ENCODE measurements at places on chromosomes 4 and X. TPM values are rescaled to one million over a fixed set of nuclear protein-coding genes. Genes with fewer than 3 reads are reported as not detected.

DNA sequence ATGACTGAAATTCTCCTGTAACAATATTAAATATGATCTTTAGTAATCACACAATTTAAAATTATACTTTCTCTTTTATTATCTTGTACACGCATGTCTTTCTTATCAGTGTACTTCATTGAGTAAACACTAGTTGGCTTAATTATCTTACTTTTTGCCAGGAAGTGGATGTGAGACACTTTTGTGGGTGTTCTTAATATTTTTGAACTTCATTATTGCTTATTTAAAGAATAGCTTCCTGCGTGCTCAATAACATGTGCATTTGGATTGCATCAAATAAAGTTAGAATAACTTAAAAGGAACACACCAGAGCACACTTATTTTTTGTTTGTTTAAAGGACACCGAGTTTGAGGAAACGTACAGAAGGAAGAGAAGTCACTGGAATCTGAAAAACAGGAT lies 128.5 kb upstream of the VEGFC start:
- no peak for DNase-seq

Gene OFD1
- 46.3 TPM for polyA plus RNA-seq

Gene MAGEC2
- not detected for polyA plus RNA-seq

DNA sequence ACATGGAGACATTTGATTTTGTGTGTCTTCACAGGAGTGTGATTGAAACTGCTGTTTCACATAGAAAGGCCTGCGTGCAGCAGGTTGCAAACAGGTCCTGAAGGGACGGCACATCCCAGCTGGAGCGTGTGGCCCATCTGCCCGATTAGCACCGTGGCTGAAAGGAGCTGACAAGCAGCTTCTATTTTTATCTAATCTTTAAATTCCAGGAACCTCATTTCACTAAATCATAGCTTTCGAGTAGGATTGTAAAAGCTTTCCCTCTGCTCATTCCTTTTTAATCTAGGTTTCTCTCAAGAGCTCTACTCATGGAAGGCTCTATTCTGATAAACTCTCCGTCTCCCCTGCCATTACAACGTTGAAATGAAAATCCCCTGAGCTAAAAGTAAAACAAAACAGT lies 106.8 kb downstream of the FSTL5 start:
- no peak for DNase-seq

Gene LAMP2
- polyA plus RNA-seq: 74.3 TPM

- DNase-seq: no peak
These were observed 310.1 kb upstream of the SPOCK3 start for GRCh38 chr4:167544391-167544790.

All from CD8-positive, alpha-beta memory T cell (primary cell).